Ureter (tissue), 1 donor: ENCODE measurements at places on chromosomes 2 and 18. TPM values are rescaled to one million over a fixed set of nuclear protein-coding genes. Genes with fewer than 3 reads are reported as not detected.
A peak's percentile ranks its signal among the peaks of the same experiment; 100 is the strongest.

DNA sequence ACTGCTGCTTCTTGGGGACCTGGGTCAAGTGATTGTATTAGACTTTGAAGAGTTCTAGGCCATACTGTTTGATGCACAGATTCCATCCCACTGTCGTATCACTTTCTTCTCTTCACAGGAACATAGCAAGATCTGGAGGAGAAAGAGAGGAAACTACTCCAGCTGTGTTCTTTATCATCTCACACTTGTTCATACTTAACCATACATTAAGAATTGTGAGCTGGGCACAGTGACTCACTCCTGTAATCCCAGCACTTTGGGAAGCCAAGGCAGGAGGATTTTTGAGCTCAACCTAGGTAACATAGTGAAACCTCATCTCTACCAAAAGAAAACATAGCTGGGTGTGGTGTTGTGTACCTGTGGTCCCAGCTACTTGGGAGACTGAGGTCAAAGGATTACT lies 111.7 kb downstream of the PARD3B start:
- DNase-seq, result no peak

GRCh38 chr2:128475427-128476211 lies 157.0 kb upstream of the HS6ST1 start:
- DNase-seq, result peak; percentile 39

DNA sequence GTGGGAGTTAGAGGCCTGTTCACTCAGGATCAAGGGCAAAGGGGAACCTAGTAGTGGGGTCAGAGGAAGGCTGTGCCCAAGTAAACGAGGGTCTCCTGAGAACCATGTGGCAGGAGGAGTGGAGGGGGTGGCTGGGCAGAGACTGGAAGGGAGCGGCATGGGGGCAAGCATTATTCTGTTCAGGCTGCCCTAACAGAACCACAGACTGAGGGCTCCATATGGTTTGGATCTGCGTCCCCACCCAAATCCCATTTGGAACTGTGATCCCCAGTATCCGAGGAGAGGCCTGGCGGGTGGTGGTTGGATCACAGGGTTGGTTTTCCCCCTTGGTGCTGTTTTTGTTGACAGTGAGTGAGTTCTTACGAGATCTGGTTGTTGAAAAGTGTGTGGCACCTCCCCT lies 287.0 kb downstream of the PHLPP1 start:
- DNase-seq, result no peak

- no peak for DNase-seq
Measured at GRCh38 chr2:154698296-154698720, at the start of gene KCNJ3. KCNJ3 (plus strand) TSS chr2:154698695; CDS start chr2:154698776, 81 bp downstream.

DNA sequence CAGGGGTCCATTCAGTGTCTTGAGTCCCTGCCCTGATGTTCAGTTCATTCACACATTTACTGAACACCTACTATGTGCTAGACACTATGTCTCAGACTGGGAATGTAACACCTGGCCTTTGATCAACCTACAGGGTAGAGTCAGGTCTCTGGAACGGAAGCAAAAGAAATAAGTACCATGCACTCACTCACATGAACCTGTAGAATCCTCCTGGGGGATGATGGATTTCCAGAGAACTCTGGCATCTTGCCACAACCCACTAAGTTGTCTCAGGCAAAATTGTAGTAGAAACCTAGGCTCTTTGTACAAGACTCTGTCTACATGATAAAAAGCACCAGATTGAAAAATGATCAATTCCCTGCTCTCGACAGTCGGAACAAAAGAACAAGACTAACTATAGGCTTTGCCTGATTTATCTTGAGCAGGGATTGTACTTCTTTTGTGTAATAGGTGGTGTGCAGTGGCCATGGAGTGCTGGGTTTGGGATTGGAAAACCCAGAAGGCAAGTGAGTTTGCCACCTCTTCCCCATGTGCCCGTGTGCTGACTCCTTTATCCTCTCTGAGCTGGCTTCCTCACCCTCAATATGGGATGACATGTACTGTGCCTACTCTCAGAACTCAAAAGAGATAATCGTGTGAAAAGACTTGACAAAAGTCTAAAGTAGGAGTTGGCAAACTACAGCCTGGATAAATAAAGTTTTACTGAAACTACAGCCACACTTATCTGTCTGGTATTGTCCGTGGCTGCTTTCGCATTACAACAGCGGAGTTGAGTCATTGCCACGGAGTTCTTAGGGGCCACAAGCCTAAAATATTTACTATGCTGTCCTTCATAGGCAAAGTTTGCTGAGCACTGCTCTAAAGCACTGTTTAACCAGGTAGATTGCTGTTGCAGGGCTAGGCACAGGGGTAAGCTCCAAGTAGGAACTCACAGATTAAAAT lies 4.4 kb downstream of the CAPN14 start:
- peak; percentile 23 for DNase-seq

DNA sequence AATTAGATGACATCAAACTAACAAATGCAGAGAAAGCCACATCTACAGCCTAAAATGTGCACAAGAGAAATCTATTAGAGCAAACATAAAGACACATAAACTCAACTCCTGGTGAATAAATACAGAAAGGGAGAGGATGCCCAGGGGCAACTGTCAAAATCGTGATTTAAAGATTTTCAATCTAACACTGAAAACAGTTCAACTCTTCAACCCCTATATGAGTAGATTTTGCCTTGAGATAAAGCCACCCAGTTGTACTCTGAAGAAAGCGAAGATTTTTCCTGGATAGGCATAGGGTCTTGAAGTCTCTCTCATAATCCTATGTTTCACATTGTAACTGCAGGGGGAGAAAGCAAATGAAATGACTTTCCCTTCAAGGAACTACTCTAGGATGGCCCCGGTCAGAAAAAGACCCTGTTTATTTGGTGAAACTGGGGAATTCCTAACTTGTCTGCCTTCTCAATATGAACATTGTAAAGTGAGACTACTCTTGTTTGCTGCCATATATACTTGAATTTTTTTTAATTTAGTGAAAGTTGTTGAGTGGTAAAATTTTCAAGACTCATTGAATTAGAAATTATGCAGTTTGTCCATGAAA lies 226.7 kb downstream of the ERBB4 start:
- DNase-seq, result no peak

DNA sequence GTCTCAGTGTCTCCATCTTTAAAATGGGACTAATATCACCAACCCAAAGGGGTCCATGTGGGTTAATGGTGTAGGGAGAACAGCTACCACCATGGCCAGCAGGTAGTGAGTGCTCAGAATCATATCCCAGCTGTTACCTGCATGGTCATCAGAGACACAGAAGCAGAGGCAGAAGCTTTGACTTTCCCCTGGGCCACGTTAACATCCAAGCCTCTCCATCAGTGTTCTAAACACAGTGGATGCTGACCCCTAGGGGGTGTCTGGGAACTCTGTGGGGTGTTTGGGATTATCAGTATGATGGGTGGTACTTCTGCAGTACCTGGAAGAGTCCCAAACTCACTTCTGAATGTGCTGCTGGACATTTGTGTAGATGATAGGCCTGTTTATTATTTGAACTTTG lies 93.6 kb downstream of the GYPC start:
- DNase-seq, result no peak

GRCh38 chr2:173146590-173146989 lies 70.9 kb downstream of the MAP3K20 start:
- DNase-seq, result no peak

DNA sequence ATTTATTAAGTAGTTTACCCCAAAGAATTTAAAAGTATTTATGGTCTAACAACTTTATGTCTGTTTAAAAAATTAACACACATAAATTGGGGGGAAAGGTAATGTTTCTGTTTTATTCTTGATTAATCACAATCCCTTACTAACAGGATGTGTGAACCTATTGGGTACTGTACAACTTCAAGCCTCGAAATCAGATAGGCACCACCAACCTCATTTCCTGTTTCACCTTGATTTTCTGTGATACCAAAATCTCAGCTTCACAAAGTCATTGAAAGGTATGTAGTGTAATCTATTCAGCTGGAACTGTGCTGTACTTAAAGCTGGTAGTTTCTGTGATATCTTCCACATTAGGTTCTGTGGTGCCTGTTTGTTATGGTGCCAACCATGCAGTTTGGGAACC lies 4.0 kb downstream of the RNMT start:
- DNase-seq, result no peak

DNA sequence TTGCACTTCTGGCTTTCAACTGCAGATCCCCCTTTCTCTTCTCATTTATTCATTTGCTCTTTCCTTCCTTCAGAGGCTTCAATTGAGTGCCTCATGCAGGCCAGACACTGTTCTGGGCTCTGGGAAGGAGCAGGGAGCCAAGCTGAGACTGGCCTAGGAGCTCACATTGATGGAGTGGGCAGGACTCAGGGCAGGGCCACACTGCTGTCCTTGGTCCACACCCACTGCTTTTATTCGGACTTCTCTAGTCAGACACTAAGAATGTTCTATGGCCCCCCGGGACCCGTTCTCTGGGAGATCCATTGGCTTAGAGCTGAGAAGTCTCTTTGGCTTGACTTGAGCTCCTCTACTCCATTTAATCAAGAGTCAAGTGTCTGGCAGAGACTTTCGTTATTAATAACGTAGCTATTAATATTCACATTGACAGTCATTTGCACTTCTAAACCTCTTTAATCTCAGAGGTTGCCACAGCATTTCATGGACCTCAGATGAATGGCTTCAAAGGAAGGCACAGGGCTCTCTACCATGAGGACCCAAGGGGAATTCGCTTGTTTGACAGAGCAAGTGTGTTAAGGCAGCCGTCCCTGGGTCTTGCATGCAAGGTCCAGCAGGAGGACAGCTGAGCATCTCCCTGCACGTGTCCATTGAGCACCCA lies 20.1 kb downstream of the SH3RF3 start:
- DNase-seq, result no peak

GRCh38 chr2:3143602-3144001 lies 234.0 kb downstream of the EIPR1 start:
- no peak for DNase-seq

GRCh38 chr2:84247532-84247931 lies 211.5 kb downstream of the SUCLG1 start:
- no peak for DNase-seq

CFAP65 gene
- not detected for total RNA-seq

WDR7 gene
- 49.2 TPM for total RNA-seq

RMDN2 gene
- total RNA-seq, result 10.7 TPM

MYO5B gene
- total RNA-seq, result 46.2 TPM

MAT2A gene
- total RNA-seq, result 450 TPM

ANKRD30BL gene
- total RNA-seq, result 0.36 TPM
